Left renal cortex interstitium (tissue), 4 donors: ENCODE measurements at places on chromosomes 13 and 19. TPM values are rescaled to one million over a fixed set of nuclear protein-coding genes. Genes with fewer than 3 reads are reported as not detected.

GRCh38 chr13:67131393-67131792 is 98.7 kb downstream of the PCDH9 start:
- DNase-seq, result no peak

DNA sequence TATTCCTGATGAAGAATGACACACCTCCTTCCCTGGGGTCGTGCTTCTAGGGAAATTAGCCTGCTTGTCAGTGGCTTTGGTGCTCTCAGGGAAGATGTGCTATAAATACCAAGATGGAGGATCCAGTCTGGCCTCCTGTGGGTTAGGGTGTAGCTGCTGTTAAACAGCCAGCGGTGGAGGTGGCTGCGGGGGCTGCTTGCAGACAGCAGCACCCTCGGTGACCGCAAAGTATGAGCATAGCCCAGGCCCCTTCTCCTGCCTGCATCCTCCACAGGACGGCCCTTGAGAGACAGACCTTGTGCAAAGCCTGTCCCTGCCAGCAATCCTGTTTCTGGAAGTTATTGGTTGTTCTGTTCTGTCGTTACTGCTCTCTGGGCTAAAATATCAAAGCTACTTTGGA is 11.4 kb downstream of the VSTM2B start:
- no peak for DNase-seq

GRCh38 chr19:55088543-55089341 is 13.1 kb downstream of the EPS8L1 start:
- DNase-seq, result no peak

Gene STXBP2
- polyA plus RNA-seq, result 63.8 TPM

DNA sequence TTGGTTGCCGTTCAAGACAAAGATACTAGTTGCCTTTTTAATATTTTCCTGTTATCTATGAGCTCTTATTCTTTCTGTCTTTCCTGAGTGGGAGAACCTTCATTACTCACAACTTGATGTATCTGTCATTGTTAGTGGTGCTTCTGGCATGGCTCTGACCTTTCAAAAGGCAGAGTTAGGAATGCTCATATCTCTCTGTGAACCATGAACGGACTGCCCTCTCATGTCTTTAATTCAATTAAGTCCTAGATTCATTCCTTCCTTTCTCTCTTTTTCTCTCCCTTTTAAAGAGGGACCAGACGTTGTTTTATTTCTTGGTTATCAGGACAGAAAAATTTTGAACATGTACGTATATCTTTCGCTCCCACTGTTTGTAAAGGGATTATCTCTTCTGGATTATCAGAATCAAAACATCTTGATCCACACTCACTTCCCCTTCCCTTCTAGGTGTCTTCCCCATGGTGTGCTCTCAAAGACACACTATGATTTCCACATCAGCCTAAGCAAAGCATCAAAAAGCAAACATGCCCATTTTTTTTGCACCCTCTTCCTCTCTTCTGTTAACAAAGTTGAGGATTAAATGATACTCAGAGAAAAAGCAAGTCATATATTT is 90.3 kb downstream of the LRCH1 start:
- no peak for DNase-seq

GRCh38 chr13:47109028-47109427 is 212.2 kb upstream of the HTR2A start:
- no peak for DNase-seq

GRCh38 chr13:110921695-110922094 is 6.8 kb upstream of the ANKRD10 start:
- DNase-seq, result no peak

Gene GPR32
- polyA plus RNA-seq, result not detected

- no peak for DNase-seq
Measured at GRCh38 chr19:29845574-29846176, 33.9 kb downstream of the CCNE1 start.

Gene ZIC2
- polyA plus RNA-seq, result 0.53 TPM
